ENCODE measurements at places on chromosomes 6 and 20.
A peak's percentile ranks its signal among the peaks of the same experiment; 100 is the strongest.

GRCh38 chr6:143059663-143060353 is 881 bp upstream of the AIG1 start:
- peak; percentile 27 for DNase-seq

GRCh38 chr6:127938701-127939100 is 37.8 kb upstream of the THEMIS start:
- DNase-seq, result peak; percentile 54

GRCh38 chr6:21915707-21916260 is 322.2 kb downstream of the SOX4 start:
- DNase-seq, result no peak

DNA sequence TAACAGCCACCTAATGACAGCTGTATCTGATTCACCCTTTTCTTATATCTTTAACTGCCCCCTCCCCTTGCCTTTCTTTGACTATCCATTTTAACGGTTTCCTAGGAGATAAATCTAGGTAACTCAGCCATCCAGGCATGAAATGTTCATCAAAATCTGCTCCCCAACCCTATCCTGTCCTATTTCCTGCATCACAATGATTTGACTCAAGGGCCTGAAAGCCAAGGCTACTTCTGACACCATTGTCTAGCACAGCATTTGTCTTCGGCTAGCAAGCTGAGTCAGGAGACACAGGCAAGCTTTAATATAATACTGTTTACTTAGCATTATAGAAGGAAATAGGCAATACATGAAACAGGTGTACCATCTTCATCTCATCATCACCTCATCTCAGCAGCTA is 31.6 kb upstream of the MANEA start:
- no peak for DNase-seq

GRCh38 chr20:7966176-7966575 is 25.9 kb upstream of the HAO1 start:
- no peak for DNase-seq

GRCh38 chr20:25250508-25250907 is 2.6 kb downstream of the PYGB start:
- DNase-seq, result no peak

DNA sequence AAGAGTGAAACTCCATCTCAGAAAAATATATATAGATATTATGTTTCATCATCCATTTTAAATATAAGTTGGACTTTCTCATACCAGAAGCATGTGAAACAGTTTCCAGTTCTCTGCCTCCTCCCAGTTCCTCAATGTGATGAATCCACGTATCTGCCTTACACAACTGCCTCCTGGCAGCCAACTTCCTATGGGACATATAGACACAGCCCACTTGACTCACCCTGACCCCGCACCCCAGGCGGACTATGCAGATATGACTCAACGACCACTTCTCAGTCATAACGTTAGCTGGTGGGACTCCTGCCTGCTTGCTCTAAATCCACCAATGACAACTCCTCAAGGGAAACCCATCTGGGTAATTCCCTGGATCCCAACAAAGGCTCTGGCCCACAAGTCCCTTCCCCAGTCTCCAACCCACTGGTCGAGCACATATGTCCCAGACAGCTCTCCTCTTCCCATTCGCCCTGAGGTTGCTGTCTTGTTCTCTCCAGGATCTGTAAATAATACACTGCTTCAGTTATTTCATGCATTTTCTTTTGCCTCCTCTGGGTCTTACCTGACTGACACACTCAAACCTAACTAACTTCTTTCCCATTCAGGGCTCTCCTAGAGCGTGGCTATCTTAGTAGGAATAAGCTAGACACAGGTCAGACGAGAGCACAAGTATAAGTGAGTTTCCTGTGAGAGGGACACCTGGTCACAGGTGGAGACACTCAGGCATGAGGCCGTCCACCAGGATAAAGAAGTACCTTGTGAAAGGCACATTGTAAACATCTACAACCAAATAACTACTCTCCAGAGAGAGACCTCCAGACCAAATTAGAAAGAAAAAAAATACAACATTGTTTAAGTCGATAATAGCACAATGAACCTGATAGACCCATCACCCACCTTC is 548.5 kb downstream of the CD83 start:
- no peak for DNase-seq

DNA sequence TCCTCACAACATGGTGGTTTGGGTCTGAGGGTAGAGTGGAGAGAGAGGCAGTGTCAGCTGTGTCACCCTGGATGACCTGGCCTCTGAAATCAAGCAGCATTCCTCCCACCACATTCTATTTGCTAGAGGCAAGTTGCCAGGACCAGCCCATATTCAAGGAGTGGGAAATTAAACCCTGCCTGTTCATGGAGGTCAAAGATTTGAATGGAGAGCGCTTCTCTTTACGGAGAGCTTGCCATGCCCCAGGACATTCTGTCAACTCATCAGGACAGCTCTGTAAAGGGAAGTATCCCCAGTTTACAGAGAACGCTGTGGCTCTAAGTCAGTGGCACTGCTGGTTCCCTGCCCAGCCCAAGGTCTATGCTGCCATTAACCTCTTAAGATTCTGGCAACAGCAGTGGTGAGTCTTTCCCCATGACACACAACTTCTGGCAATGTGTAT is 90.0 kb upstream of the INSM1 start:
- DNase-seq, result no peak

DNA sequence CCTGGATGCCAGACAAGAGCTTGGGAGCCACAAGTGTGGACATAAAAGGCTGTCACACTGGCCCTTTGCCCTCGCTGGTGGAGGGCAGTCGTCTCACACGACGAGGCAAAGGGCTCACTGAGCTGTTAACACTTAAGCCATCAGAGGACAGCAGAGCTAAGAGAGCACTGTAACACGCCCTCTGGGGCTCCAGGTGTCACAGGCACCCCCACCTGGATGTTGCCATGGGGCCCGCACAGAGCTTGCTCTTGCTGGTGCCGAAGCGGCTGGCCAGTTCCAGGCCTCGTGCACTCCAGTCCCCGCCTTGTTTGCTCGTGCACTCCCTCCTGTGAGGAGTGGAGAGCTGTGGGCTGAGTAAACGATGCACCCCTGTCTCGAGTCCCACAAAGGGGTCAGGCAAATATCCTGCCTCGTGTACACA is 37.4 kb downstream of the SLC35D3 start:
- peak; percentile 32 for DNase-seq

DNA sequence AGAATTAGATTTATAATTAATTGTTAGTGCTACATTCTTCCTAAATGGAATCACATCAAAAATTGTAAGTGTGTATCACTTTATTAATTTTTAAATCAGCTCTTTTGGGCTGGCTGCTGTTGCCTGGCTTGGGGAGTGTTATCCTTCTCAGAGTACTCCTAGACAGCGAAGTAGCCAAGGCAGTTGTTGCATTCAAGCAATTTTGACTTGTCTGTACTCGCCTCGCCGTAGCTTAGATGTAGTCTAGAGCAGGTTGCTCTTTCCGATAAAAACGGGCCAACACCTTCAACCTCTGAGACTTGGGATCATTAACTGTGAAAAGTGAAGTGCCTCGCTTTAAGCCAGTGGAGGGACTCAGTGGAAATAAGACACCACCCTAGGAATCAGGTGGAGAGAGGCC is 151.3 kb downstream of the FARS2 start:
- DNase-seq, result no peak
